ENCODE measurements at places on chromosomes 3 and 15. TPM values are rescaled to one million over a fixed set of nuclear protein-coding genes. Genes with fewer than 3 reads are reported as not detected.
A peak's percentile ranks its signal among the peaks of the same experiment; 100 is the strongest.

DNA sequence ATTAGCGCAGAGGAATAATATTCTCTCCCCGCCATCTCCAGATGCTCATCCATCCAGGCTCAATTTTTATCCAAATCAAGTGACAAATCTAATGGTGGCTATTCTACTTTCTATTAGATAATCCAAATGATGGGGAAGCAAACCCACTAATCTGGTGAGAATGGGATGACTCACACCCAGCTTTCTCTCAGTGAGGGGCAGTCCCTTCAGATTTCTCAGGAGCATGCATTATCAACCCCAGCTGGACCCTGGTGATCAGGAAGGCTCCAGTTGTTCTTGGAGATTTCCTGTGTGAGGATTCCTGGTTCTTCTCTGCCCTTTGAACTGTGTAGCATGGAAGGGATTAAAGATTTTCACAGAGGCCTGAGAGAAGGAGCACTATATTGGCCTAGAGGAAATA, 358.0 kb downstream of the WDR72 start:
- no peak overlapping the region for H3K4me3 ChIP-seq
- H3K4me1 ChIP-seq, result peaks cover 13% of the 10 kb centered on the region
- no peak overlapping the region for H3K27ac ChIP-seq
- no peak for DNase-seq

The DCLK3 gene
- total RNA-seq, result not detected

The FAM81A gene
- total RNA-seq, result 0.78 TPM

DNA sequence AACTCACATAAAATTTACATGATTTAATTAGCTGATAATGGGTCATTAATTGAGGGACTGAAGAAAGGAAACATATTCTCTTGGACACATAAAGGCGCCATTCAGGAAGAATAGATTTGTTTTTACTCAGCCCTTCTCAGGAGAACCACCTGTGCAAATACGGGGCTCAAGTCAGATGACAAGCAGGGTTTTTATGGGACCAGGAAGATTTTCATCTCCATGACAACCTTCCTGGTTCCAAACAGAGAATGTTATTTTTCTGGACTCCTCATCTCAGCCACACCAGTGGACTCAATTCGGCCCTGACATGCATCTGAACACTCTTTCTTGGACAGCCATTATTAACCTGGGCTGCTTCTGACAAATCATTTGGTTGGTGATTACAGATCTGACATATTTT, 120.5 kb downstream of the PDZRN3 start:
- peaks cover 12% of the 10 kb centered on the region for H3K4me1 ChIP-seq
- no peak overlapping the region for H3K4me3 ChIP-seq
- H3K27ac ChIP-seq, result no peak overlapping the region
- H3K36me3 ChIP-seq, result no peaks in the 10 kb centered on the region
- no peaks in the 10 kb centered on the region for H3K27me3 ChIP-seq
- peak; percentile 46 for DNase-seq

The CCNB2 gene
- total RNA-seq, result not detected
